Cerebellum (tissue), 4 donors: ENCODE measurements at places on chromosomes 1 and 21.

GRCh38 chr1:198246337-198246736, 89.5 kb downstream of the NEK7 start:
- peak; percentile 63 for DNase-seq

DNA sequence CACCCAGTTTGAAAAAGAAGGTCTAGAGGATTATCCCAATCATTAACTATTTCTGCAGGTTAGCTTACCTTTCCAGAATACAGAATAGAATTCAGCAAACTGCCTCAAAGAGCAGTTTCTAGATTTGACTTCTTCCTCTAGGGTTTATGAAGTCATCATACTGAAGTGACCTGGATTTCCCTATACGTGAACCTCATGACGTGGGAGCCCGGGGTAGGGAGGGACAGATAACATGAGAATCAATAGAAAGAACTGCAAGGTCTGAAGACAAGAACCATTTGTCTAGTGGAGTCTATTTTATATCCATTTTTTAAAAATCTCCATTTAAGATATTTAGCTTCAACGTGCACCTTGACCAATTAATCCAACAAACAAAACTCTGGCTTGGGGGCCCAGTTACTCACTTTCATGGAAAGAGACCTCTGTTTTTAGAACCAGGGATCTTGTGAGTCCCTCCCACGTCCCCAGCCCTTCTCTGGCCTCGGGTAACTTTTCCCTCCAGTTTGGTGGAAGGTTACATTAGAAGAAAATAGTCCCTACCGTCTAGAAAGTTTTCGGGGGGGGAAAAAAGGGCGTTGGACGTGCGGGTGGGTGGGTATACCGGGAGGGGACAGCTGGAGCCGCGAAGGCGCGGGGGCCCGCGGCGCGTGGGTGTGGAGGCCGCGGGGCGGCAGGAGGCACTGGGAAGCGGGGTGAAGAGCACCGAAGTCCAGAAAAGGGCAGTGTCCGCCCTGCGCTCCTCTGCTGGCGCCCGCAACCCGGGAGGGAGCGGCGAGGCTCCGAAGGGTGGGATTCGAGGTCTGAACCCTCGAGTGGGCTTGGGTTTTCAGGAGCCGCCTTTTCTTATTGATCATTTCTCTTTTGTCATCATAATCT, 13.8 kb upstream of the POGZ start:
- peak; percentile 31 for DNase-seq

GRCh38 chr1:224696891-224697765, 81.0 kb downstream of the CNIH3 start:
- no peak for DNase-seq

GRCh38 chr1:229167318-229167717, 103.6 kb upstream of the RAB4A start:
- no peak for DNase-seq

GRCh38 chr1:64039390-64039926, 164.0 kb upstream of the UBE2U start:
- DNase-seq: peak; percentile 13

DNA sequence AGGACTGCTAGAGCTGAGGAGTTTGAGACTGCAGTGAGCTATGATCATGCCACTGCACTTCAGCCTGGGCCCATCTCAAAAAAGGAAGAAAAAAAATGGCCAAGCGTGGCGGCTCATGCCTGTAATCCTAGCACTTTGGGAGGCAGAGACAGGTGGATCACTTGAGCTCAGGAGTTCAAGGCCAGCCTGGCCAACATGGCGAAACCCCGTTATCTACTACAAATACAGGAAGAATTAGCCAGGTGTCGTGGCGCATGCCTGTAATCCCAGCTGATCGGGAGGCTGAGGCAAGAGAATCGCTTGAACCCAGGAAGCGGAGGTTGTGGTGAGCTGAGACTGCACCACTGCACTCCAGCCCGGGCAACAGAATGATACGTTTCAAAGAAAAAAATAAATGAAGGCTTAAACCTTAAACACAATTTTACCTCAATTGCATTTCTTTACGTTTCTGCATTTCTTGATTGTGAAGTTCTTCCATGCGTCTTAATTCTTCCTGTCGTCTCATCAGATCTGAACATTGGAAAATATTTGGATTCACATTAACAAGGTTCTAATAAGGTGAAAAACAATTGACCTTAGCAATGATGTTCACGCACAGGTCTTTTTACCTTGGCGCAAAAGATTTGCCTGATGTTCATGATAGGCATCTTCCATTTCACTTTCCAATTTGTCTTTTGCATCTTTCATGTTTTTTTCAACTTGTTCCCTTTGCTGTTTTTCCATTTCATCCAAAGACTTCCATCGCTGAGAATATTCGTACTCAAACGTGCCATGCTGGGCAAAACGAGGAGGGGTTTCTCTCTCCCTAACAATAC, 4.2 kb downstream of the SFPQ start:
- DNase-seq: no peak

DNA sequence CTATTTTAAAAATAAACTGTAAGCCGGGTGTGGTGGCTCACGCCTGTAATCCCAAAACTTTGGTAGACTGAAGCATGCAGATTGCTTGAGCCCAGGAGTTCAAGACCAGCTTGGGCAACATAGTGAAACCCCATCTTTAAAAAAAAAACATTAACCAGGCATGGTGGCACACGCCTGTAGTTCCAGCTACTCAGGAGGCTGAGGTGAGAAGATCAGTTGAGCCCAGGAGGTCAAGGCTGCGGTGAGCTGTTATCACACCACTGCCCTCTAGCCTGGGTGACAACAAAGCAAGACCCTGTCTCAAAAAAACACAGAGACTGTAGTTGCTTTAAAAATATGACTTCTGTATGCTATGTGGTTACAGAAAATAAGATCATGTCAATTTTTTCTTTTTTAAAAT, 24.3 kb upstream of the LSS start:
- DNase-seq: no peak

GRCh38 chr1:205416322-205416721, 5.5 kb downstream of the LEMD1 start:
- no peak for DNase-seq

DNA sequence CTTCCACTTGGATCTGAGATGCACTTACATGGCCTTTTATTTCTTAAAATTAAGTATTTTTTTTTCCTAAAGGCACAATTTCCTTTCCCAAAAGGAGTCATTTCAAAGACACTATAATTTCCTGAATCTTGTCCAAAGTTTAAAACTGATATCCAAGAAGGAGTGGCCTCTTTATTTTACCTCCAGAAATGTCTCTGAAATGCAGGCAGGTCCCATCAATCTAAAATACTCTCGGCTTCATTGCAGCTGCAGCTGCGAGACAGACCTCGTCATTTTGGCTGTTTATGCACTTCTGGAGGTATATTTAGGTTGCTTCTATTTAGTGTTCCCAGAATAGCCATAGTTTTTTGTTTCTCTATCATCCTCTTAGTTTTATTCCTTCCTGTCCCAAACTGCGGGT, 172.7 kb upstream of the COA6 start:
- no peak for DNase-seq

GRCh38 chr1:11482701-11483479, 3.9 kb downstream of the DISP3 start:
- DNase-seq: no peak

GRCh38 chr1:196152086-196152485, 456.2 kb downstream of the KCNT2 start:
- no peak for DNase-seq

- no peak for DNase-seq
Observed at GRCh38 chr1:14745001-14745720, 146.7 kb downstream of the KAZN start.

GRCh38 chr1:165807613-165808012, 19.8 kb upstream of the UCK2 start:
- DNase-seq: no peak

DNA sequence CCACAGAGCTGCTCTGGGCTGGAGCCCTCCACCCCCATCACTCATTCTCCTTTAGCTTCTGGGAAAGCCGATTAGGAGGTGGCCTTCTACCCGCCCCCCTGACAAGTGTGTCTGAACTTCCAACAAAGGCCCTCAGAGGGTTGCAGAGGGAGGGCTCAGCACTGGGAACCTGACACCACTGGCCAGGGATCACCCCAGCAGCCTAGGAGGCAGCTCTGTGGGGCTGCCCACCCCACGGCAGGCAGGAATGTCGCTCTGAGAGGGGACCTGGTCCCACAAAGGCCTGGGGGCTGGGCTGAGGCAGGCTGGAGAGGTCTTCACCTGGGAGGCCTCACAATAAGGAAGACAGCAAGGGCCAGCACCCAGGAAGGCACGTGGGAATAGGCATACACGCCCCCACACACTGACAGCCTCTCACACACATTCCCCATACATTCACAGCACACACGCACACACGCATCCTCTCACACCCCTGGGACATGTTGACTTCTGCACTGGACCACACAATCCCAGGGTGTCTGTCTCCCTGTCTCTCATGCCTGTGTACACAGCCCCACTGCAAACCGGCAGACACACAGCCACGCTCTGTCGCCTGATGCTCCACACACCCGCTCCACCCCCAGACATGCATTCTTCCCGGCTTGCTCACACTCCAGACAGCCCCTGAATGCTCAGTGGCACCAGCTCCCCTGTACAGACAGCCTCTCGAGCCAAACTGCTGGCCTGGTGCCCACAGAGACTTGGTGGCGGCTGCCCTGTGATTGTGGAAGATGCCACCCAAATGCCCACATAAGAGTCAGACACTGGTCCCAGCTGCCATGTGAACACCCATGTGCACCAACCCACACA, 30.7 kb downstream of the DMBX1 start:
- DNase-seq: no peak

DNA sequence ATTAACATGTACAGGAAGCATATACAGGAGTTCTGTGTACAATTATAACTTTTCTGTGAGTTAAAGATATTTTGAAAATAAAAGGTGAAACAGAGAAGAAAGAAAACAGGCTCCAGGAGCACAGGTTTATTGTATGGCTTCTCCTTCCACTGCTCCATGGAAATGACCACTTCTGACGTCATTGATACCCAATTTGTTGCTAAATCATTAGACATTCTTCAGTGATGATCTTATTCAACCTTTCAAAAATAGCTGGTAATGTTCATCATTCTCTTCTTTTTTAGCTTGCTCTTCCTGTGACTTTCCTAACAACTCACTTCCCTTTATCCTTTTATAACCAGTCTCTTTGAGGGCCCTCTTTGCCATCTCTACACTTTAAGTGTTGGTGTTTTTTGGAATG, 77.8 kb downstream of the KCNK2 start:
- no peak for DNase-seq

DNA sequence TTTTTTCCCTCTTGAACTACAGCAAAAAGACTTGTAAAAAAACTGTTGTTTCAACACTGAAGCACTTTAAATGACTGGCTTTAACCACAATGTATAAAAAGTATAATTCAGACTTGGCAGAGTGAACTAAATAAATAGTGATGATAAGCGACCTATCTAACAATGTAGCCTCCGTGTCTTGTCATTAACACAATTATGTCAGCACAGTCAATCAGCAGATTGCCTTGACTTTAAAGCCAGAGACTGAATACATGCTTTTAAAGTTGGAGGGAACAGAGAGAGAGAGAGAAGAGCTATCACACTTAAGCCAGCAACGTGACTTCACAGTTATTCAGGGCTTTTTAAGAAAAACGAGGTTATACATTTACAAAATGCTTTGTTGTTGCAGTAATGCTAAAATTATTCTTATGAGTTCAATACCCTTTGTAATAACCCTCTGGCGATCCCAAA, 378.1 kb downstream of the LMO4 start:
- DNase-seq: no peak

GRCh38 chr1:153866045-153866850, 56.5 kb downstream of the GATAD2B start:
- no peak for DNase-seq

DNA sequence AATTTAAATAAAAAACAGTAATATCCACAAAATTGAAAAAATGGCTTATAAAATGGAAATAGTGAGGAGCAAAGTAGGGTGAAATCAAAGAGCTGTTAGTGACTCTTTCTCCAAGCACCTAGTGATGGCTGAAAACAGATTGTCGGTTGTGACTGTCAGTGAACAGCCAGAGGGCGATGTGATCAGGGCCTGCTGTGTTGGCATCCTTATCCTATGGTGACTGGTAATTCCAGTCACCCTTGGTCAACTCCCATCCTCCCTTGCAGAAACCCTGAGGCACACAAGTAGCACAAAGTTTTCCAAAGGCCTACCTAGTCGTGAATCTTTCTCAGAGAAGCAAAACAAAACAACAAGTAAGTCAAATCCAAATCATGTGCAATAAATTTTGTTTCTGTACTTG, 599.8 kb upstream of the CXADR start:
- no peak for DNase-seq

GRCh38 chr1:11691302-11691914, at the start of gene DRAXIN:
Gene DRAXIN, plus strand, starts transcription at chr1:11691710. Its CDS starts 14,549 bp downstream, at chr1:11706259.
- DNase-seq: no peak

DNA sequence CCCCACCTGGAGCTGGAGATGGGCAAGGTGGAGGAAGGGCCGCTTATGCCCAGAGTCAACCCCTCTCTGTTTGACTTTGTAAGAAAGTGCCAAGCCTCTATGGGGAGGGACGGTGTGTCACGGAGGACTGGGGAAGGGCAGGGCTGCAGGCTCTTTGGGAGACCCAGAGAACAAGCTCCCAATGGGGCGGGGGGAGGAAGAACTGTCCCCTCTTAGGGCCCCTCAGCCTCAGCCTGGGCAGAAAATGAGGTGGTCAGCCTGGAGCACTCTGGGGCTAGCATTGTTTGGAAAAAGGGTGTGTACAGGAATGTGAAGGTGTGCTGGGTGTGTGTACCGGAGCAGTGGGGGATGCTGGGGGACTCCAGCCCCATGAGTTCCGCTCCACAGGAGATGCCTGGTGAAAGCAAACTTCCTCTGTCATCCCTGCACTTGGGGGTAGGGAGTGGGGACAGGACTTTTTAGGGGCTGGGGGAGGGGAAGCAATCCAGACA, 1.2 kb upstream of the INAVA start:
- DNase-seq: no peak
